ENCODE measurements at places on chromosomes 5 and 9.

DNA sequence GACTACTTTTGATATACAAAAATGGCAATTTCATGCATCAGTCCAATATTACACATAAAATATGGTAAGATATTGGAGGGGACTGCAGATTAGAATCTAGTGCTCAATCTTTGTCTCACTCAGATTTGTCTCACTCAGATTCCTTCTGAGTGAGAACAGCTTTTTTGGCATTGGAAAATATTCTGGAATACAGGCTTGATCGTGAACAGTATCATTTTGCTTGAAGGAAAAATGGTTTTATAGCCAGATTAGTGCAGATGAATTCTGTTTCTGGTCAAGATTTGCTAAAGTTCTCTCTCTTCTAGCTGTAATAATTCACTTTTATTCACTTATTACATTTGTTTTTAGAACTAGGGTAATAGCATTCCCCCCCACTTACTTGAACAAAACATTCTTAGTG, 51.2 kb downstream of the MAN2A1 start:
- DNase-seq = no peak

GRCh38 chr9:16680975-16681651, 189.4 kb downstream of the BNC2 start:
- DNase-seq = no peak

GRCh38 chr9:2962471-2963172, 118.7 kb upstream of the PUM3 start:
- no peak for DNase-seq

GRCh38 chr9:129596541-129597331, 24.2 kb downstream of the C9orf50 start:
- no peak for DNase-seq

- DNase-seq = no peak
Measured at GRCh38 chr5:102511666-102512065, 12.9 kb upstream of the SLCO6A1 start.

DNA sequence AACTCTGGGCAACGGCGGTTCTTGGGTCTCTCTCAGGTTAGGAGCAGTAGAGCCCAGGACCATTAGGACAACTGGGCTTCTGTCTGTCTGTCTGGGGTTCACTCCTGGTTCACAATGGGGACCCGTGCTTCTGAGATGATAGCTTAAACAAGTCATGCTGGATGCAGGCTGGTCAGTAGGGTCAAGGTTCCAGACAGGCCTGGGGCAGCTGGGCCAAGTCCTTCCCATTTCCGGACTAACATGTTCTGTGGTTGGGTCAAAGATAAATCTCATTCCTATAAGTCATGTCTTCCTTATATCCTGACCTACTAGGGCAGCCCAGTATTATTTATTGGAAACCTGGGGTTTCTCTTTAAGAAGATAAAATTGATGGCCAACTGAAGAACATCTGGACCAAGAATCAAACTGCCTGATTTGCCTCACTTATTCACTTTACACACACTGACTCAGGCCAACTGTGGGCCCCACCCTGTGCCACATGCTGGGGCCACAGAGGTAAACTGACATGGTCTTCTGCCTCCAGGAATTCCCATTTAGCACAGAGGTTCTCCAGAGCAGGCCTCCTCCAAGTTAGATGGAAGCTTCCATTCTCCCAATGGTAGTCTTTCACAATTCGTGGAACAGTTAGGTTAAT, 8.3 kb downstream of the HDHD3 start:
- DNase-seq = no peak

DNA sequence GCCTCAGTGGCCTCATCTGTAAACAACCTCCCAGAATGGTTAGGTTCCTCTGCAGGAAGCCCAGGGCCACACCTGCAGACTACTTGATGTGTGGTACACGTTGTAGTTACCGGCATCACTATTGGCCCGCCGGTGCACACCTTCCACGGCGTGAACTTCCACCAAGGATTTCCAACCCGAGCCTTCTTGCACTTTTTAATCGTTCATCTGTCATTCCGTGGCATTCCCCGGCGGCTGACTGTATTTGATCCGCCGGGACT, 5.3 kb upstream of the TRIM41 start:
- no peak for DNase-seq

DNA sequence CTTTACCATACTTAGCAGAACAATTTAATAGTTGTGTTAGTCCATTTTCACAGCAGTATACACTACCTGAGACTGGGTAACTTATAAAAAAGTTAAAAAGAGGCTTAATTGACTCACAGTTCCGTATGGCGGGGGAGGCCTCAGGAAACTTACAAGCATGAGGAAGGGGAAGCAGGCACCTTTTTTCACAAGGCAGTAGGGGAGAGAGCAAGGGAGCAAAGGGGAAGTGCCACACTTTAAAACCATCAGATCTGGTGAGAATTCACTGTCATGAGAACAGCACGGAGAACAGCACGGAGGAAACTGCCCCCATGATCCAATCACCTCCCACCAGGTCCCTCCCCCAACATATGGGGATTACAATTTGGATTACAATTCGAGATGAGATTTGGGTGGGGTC, 269.9 kb downstream of the MTRR start:
- no peak for DNase-seq

Measured in D341Med (cell line).